ENCODE measurements at places on chromosomes 3 and 15.
A peak's percentile ranks its signal among the peaks of the same experiment; 100 is the strongest.

DNA sequence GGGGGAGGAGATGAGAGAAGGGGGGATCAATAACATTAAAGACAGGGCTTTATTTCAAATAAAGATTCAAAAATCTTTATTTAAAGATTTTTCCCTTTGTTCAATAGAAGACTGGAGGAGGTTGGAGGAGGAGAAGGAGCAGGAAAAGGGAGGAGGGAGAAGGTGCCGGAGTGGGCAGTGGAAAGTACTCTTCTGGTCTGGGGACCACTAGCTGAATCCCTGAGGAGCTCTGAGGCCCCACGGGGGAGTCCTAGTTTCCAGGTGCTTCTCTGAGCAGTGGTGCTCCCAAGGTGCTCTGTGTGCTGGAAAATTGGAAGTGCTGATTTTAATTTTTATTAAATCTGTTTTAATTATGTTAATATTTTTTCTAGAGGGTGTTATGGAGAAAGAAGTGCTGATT is 19.4 kb upstream of the SEMA4B start:
- no peak for DNase-seq

GRCh38 chr3:13707456-13707855 is 158.5 kb downstream of the FBLN2 start:
- no peak for DNase-seq

DNA sequence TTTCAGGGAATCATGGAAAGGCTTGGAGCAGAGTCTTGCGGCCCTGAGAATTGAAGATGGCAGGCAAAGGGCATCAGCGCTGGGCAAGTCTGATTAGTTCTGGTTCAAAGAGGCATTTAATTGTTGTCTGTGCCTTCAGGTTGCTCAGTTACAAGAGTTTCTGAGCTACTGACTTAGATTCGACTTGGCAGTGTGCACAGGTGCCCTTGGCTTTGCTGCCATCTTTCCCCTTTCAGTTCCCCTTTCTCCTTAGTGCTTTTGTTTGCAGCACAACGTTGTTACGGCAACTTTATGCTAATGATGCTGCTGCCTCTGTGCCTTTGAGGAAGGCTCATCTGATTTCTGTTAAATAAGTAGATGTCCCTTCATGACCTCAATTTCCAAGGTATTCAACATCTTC is 12.5 kb downstream of the P2RY14 start:
- peak; percentile 15 for DNase-seq

- peak; percentile 59 for DNase-seq
Measured at GRCh38 chr15:65423150-65423975, 616 bp upstream of the IGDCC4 start.

DNA sequence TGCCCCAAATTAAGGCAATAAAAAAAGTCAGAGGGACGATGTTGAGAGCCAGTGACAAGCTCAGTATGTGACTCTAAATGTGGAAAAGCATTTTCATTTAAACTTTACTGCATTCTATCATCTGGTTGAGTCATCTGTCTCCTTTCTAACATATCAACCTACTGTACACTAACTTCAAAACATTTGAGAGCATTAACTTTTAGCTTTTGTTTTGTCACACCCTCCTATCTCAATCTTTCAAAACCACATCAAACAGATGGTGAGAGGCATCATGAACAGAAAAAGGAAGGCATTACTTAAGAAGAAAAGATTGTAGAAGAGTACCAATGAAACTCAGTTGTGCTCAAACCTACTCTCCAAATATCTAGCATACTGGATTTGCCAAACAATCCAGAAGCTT is 4.8 kb downstream of the LRRC58 start:
- no peak for DNase-seq

GRCh38 chr3:146136647-146137046 is 24.3 kb downstream of the PLOD2 start:
- no peak for DNase-seq

DNA sequence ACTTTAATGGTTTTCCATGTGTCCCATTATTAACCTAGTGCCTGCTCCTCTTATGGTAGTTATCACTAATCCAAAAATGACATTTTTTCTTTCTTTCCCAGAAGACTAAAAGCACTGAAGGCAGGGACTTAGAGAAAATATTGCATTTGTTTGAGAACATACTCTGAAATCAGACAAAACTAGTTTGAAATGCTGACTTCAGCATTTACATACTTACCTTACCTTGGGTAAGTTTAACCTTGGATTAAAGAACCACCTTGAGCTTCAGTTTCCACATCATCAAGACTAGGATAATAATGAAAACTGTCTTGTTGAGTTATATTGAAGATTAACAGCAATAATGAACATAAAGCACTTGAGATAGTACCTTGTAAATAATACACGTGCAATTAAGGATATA is 413.0 kb downstream of the SOX2 start:
- no peak for DNase-seq

DNA sequence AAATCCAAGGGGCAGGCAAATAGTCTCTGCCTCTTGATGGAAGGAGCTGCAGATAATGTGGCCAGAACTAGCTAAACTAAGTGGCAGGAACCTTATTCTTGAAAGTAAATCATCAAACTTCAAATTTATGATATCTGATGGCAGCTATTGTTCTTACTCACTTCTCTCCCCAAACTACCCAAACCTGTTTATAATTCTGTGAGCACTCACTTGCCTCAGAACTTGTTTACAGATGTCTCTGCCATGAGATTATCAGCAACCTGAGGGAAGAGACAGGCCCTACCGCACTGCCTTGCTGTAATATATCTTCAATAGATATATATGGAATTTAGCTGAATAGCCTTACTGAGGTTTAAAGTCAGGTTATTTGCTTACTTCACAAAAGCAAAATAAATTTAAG is 2.2 kb upstream of the B3GALNT1 start:
- DNase-seq: no peak

- no peak for DNase-seq
Measured at GRCh38 chr3:10435850-10436249, 69.5 kb downstream of the ATP2B2 start.

DNA sequence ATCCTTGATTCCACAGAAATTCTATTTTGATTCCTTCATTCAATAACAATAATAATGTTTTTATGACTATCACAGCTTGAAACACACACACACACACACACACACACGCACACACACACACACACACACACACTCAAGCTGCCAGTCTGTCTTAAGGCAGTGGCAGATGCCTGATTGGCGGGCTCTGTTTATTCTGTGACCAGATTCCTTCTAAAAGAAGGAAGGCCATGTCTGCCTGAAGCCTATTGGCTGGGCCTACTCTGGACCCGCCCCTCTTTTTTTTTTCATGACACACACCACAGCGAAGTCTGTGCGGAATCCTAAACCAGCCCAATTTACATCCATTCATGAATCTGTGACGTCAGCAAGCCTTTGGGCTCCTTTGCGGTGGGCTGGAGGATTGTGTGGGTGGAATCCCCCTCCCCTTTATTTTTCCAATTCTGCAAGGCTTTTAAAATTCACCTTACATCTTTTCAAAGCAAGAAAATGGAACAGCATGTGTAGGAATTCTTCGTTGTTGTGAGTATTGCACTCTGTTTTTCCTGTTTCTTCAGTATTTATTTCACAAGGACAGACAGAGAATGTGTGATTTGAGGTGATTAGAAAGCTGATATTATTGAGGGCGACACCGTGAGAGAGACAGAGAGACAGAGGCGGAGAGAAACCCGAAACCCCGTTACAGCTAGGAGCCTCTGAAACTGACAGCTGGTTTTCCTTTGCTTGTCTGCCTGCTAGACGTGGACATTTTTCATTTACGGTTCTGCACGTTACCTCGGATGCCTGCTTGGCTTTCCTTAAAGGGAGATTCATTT is at the start of gene MAP3K13:
Gene MAP3K13 (plus strand): TSS at position 287 of the 812 bp plus-strand sequence. CDS start 65,446 bp downstream, outside the sequence.
- DNase-seq: peak; percentile 91

DNA sequence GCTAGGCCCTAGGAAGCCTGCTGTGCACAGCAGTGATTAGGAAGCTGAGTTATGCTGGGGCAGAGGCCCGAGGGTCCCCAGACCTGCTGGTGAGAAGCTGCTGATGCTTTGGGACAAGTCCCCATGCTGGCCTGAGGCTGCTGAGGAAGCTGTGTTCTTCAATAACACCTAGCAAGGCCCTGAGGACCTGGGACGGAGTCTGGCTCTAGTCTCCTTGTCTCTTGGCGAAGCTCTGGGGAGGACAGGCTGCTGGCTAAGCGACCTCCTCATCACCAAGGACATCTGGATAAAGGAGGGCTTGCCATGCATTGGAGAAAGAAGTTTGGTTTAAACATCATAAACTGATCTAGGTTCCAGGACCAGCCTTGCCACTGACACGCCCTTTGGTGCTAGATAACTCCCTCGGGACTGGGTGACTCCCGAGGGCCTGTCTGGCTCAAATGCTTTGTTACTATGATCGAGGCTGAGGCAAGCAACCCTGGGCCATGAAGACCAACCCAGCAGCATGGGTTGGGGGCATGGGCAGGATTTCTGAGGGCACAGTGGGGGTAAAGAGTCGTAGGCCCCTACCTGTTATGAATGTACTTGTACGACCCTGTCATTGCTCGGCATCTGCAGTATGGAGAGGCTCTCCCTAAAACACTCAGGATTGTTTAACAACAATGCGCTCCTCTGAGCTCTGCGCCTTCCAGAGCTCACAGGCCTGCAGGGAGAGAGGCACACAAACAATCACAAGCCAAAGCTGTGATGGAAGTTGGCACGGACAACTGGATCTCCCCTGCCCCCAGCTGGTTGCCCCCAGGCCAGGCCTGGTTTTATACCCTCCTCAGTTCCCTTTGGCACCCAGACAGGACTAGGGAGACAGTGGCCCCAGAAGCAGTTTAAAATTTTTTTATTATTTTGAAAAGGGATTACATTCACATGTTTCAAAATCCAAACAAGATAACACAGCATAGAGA is 64.4 kb downstream of the LINGO1 start:
- DNase-seq: peak; percentile 58

GRCh38 chr3:25916321-25916720 is 126.4 kb downstream of the OXSM start:
- no peak for DNase-seq

DNA sequence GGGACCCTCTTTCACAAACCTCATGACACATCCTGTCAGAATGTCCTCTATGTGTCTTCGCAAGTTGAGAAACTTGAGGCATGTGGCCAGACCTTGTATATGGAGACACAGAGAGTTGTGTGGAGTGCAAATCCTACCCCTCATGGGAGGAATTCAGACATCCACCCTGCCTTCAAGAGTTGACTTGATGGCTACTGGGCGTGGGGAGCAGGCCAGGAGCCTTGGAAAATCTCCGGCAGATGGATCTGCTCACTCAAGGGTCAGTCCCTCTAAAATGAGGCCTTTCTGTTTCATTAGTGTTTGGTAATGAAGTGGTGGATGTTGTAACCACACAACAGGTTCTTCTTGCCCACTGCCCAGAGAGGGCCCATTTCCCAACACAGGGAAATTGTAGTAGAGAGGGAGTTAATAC is 79.0 kb downstream of the ASB7 start:
- no peak for DNase-seq
